ENCODE measurements at places on chromosomes 5 and 9.

GRCh38 chr9:26811106-26811505 lies 81.5 kb downstream of the CAAP1 start:
- DNase-seq, result no peak

- no peak for DNase-seq
Observed at GRCh38 chr5:10351199-10351905, 2.1 kb upstream of the MARCHF6 start.

DNA sequence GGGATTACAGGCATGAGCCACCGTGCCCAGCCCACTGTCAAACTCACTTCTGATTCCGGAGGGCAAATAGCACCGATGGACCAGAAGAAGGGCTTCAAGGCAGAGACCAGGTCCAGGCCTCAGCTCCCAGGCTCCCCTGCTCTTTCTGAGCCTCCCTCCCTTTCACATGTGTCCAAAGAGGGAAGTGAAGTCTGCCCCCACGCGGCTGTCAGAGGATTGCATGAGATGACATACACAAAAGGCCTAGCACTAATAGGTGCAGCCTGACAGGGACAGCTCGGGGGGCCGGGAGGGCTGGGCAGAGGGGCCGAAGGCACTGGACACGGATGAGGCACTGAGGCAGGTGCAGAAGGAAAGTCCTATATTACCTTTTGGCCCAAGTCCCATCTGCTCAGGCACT lies 16.1 kb downstream of the FBP1 start:
- no peak for DNase-seq

DNA sequence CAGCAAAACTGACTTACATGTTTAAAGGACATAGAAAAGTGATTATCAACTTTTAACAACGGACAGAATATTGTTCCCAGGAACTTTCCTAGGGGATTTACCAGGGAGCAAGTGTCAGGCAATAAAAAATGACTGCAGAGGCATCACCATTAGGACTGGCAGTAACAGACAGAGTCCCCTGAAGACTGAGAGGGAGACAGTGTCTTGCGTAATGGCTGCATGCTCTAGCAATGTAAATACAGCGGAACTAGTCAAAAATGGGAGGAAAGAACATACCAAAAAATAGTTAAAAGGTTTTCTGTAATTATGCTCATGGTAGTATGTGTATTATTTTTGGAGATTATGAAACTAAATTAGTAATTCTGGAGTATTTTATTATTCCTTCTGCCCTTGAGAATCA lies 181.8 kb downstream of the CRB2 start:
- DNase-seq, result no peak

- no peak for DNase-seq
Observed at GRCh38 chr5:28903643-28904042, 1865.3 kb upstream of the CDH9 start.

GRCh38 chr9:91412941-91413340 lies 10.7 kb downstream of the NFIL3 start:
- no peak for DNase-seq

- DNase-seq, result no peak
Observed at GRCh38 chr9:93829271-93830011, 125.7 kb downstream of the BARX1 start.

GRCh38 chr9:36912620-36913019 lies 121.4 kb downstream of the PAX5 start:
- DNase-seq, result no peak

GRCh38 chr9:35681341-35682002 lies 7.7 kb downstream of the CA9 start:
- DNase-seq, result no peak
